ENCODE measurements at places on chromosomes 3 and 15.

DNA sequence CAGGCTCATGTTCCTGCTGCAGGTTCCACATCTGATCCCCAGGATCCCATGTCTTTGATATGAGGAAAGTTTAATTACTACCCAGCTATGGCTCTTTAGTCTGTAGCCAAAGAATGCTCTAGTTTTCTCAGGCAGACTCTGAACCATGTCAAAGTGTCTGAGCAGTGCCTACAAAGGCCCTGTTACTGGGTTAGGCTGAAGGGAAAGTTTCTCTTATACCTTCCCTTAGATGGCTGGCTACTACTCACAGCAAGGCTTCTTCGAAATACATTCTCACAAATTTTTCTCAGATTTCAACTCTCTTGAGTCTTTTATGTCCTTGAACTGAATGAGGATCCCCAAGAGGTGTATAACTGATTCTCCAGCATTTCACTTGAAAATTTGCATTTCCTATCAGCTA lies 102.4 kb downstream of the NR1D2 start:
- no peak for DNase-seq

- no peak for DNase-seq
Measured at GRCh38 chr3:137349557-137350348, 392.0 kb downstream of the IL20RB start.

- DNase-seq = no peak
Measured at GRCh38 chr15:100281096-100281917, 60.5 kb downstream of the ADAMTS17 start.

- no peak for DNase-seq
Measured at GRCh38 chr3:50583897-50584296, 14.6 kb downstream of the HEMK1 start.

- no peak for DNase-seq
Measured at GRCh38 chr3:43328653-43329052, 42.3 kb downstream of the SNRK start.

DNA sequence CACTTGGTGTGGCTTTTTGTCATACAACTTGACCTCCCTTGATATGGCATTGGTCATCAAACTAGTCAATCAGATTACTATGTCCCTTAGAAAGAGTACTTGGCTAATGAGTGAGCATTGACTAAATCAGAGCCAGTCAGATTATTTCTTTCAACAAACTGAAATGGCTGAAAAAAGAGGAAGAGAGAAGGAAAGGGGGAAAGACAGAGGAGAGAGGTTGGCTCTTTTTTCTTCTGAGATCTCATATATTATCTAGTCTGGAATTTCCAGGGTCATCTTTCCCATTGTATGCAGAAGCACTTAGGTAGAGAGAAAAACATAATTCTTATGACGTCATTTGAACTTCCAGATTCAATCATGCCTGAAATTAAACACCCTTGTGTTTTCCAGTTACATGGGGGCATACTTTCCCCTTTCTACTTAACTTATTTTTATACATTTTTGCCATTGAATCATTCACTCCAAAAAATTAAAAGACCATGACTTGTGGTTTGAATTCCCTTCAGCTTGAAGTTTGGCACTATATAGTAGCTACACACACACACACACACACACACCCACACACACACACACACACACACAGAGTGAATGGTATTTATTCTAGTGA lies 387.8 kb downstream of the LSAMP start:
- no peak for DNase-seq
